GM13976 (cell line): ENCODE measurements at places on chromosomes 1 and 21.

- DNase-seq: peak; percentile 55
Observed at GRCh38 chr1:245645894-245646293, 491.1 kb downstream of the KIF26B start.

GRCh38 chr1:97996880-97997279 lies 76.0 kb upstream of the DPYD start:
- no peak for DNase-seq

- no peak for DNase-seq
Observed at GRCh38 chr1:94979656-94980581, 53.0 kb upstream of the CNN3 start.

GRCh38 chr1:15477646-15478212 lies 1.8 kb downstream of the CELA2B start:
- DNase-seq: no peak

DNA sequence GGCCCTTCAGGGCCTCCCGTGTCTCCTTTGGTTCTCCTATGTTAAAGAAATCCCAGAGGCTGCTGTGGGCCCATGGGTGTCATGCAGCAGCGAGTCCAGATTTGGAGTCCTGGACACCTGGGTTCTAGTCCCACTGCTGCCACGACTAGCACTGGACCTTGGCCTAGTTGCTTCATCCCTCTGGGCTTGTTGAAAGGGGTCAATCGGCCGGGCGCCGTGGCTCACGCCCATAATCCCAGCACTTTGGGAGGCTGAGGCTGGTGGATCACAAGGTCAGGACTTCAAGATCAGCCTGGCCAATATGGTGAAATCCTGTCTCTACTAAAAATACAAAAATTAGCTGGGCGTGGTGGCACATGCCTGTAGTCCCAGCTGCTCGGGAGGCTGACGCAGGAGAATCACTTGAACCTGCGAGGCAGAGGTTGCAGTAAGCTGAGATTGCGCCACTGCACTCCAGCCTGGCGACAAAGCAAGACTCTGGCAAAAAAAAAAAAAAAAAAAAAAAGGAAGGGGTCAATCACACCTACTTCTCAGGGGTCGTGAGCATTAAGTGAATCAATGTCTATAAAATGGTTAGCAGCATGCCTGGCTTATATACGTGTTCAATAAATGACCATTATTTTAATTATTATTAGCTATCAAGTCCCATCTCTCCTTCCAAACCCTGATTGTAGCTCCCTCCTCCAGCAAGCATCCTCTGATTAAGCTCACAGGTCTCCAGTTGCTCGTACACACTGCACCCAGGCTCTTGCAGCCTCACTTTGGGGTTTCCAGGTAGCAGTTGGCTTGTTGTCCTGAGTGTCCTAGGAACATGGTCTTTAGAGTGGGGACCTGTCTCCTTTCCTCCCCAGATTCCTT lies 43.8 kb downstream of the KIRREL1 start:
- no peak for DNase-seq

- no peak for DNase-seq
Observed at GRCh38 chr1:89005286-89006151, 13.1 kb upstream of the KYAT3 start.

DNA sequence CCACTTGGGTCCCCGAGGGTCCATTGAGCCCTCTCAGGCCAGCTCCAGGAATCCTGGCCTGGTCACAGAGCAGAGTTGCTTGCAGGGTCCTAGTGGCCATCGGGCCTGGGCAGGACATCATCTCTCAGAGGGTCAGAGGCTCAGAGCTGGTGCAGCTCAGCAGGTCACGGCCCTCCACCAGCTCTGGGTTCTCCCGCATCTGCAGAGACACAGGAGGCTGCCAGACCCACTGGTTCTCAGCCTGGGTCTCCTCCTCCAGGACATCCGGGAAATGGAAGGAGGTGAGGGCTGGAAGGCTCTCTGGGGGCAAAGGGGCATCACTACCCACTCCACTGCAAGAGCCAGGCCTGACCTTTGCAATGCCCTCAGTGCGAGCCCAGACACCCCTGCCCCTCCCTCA lies 6.5 kb downstream of the TMEM54 start:
- DNase-seq: no peak

DNA sequence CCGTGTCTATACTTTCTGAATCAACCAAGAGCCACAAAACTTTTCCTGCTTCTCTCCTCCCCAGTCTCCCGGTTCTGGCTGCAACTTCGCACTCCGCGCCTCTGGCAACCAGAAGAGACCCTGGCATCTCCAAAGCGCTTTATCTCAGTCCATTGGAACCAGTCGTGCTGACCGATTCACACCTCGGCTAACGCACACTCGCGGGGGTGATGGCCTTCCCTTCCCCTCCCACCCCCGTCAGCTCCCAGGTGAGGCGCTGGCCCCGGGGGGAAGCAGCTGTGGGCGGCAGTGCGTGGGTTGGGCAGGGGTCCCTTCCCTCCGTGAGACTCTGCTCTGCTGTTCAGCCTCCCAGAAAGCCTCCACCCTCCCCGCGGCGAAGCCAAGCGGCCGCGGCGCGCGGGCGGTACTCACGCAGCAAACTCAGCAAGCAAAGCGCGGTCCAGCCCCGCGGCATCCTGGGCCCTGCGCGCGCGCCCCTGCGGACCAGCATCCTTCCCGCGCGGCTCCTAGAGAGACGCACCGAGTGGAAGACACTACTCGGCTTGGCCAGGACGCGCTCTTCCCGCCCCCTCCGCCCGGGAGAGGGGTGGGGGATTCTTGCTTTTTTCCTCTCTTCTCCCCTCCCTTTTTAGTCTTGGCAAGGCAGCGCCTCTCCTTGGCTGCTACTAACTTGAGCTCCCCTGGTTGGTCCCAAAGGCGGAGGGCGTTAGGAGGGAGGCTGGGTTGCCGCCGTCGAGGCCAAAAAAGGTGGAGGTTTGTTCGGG lies at the start of gene CD34:
Gene CD34 (minus strand): TSS at position 535 of the 764 bp plus-strand sequence. CDS start 45 bp downstream, at position 490.
- DNase-seq: peak; percentile 47

DNA sequence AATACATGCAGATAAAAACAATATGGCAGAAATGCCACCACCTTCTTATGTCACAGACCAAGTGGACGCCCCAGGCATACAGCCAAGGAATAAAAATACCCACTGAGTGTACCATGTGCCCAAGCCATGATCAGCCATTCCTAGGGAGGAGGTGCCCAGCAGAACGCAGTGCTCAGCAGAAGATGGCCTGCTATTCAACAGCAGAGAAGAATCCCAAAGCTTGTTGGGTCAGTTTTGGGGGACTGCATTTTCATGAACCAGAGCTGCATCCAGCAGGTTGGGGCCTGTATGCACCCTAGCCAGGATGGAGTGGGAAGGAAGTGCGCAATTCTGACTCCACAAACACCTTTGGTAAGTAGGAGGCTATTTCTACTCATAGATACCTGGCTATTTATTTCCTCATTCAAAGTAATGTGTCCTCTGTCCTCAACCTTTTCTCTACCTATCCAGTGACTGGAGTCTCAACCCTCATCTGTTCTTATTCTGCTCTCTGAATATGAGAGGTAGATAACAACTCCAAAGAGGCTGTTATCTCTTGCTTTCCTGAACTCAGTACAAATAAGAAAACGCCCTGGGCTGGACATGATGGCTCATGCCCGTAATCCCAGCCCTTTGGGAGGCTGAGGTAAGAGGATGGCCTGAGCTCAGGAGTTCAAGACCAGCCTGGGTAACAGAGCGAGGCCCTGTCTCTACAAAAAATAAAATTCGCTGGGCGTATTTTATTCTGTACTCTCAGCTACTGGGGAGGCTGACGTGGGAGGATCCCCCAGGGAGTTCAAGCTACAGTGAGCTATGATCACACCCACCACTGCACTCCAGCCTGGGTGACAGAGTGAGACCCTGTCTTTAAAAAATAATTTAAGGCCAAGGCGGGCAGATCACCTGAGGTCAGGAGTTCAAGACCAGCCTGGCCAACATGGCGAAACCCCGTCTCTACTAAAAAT lies 2.5 kb upstream of the PLEKHM2 start:
- DNase-seq: no peak

- no peak for DNase-seq
Observed at GRCh38 chr1:234854645-234855039, 244.7 kb upstream of the IRF2BP2 start.

DNA sequence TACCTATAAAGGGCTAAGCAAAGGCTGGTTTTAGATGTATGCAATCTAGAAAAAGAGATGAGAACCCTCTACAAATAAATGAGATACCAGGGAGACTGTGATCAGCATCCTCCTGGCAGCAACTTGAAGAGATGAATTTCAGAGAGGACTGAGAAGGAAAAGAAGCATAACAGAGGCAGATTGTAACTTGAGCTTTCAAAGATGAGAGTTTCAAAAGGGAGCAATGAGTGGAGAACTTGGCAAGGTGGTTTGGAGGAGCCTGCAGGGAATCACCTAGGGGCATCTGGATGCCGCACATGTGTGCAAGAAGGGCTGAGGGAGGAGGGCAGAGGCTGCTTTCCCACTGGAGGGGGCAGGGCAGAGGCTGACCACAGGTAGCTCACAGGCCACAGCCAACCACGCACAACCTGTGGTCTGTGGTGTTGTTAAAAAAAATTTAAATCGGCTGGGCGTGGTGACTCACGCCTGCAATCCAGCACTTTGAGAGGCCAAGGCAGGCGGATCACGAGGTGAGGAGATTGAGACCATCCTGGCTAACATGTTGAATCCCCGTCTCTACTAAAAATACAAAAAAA lies 50.2 kb downstream of the PCNX2 start:
- DNase-seq: no peak

DNA sequence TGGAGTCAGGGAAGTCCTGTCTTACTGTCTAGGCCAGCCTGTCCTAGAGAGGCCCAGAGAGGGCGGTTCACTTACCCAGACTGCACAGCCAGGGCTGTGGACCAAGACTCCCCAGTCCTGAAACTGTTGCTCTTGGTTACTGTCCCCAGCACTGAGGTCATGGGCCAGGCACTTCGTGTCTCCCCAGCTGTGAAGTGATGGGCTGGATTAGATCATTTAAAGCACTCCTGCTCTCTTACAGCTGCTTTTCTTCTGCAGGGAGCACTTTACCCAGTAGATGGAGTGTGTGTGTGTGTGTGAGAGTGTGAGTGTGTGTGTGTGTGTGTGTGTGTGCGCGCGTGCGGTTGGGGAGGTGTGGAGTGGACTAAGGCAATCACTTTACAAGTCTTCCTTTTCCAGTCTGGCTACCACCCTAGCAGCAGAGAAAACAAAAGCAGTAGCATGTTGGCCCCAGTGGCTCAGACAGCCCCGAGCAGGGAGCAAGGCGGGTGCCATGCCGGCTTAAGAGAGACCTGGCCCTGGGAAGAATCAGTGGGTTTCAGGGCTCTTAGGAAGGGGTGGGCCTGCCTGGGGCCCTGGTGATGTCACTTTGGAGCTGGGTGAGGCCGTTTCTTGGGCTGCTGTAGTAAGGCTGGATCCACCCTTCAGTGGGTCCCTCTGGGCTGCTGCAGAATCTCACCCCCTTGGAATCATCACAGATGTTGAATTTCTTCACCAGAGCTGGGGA lies 2.4 kb downstream of the SPSB1 start:
- peak; percentile 71 for DNase-seq

- no peak for DNase-seq
Observed at GRCh38 chr1:182608845-182609610, 4.8 kb upstream of the RGS16 start.

- no peak for DNase-seq
Observed at GRCh38 chr1:81758181-81758580, 42.6 kb upstream of the ADGRL2 start.
